ENCODE measurements at places on chromosomes 4 and X.

GRCh38 chrX:107716118-107716684, 59.4 kb downstream of the TSC22D3 start:
- DNase-seq, result peak; percentile 20

DNA sequence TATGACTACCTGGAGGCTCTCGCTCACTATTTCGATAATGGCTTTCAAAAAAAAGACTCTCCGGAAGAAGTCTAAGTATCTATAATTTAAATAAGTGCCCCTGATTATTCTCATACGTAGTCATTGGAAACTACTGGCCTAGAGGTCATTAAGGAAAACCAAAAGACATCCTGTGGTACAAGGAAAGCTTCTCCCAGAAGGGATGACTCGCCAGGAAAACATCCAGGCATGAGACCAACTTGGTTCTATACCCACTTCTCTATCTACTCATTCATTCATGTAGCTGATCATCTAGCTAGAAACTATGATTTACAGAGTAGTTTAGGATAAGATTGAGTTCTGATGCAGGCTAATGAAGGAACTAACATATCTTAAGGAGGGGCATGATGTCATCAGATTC, 37.7 kb downstream of the SOX3 start:
- DNase-seq, result no peak

- DNase-seq, result no peak
These were observed 333.9 kb downstream of the SH2D1A start for GRCh38 chrX:124680287-124680686.

- DNase-seq, result no peak
These were observed 24.6 kb downstream of the GPC4 start for GRCh38 chrX:133390676-133391075.

DNA sequence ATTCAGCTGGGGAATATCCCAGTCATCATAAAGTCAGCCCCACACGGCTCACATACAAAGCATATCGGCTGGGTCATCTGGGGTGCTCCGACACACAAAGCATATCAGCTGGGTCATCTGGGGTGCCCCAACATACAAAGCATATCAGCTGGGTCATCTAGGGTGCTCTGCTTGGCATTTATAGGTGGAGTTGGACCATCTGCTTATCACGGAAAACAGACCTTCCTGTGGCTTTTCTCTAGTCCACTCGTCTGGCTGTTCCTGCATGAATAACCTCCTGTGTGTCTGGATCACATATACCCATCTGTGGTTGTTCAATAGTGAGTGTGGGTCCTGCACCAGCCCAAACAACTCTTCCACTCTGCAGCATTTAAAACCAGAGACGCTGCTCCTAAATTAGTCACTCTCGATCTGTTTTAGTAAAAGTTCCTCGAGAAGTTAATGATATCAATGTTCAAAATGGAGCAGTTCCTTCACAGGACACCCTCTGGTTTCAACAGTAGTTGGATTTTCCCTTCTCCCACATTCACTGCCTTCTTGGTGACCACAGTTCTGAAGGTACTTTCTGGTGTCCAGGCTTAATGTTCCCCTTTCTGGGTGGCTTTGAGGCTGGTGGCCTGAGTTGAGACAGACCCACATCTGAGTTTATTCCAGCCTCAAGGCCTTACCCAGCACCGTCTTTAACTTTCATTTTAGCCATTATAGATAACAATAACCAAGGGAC, 70.0 kb upstream of the FRG1 start:
- no peak for DNase-seq

GRCh38 chrX:69088171-69088938, 76.9 kb downstream of the PJA1 start:
- DNase-seq, result no peak

DNA sequence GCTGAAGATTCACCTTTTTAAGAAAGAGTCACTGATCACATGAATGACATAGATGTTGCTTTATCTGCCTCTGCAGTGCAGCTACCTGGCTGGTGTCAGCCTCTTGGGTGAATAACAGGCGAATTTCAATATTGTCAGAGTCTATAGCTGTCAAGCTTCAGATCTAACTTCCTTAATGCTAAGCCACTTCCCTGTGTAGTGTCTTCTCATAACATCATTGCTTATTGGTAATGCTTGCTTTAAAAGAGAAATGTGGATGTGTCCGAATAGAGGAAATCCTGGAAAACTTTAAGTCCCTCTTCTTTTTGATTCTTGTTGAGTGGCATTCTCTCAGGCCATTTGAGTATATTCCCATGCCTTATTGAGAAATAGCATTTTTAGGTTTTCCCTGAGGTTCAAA, 7.3 kb upstream of the IGFBP7 start:
- DNase-seq, result no peak

- no peak for DNase-seq
These were observed 30.4 kb downstream of the TXK start for GRCh38 chr4:48103483-48104139.

DNA sequence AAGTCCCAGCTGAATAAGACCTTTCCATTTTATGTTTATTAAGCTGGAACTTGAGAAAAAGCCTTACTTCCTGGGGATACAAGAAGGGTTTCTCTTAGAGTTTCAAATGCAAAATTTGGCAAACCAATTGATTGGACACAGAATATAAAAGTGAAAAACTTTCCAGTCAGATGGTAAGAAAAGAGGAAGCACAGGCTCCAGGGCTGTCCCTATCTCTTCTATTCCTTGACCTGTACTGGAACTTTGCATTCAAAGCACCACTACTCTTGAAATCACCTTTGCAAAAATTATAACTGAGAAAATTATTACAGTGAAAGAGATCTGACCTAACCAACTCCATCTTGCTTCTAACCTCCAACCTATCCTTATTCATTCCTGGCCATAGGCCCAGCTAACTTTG, 11.7 kb downstream of the PROM1 start:
- DNase-seq, result no peak

- DNase-seq, result no peak
These were observed 1011.7 kb upstream of the PCDH7 start for GRCh38 chr4:29708473-29708872.

DNA sequence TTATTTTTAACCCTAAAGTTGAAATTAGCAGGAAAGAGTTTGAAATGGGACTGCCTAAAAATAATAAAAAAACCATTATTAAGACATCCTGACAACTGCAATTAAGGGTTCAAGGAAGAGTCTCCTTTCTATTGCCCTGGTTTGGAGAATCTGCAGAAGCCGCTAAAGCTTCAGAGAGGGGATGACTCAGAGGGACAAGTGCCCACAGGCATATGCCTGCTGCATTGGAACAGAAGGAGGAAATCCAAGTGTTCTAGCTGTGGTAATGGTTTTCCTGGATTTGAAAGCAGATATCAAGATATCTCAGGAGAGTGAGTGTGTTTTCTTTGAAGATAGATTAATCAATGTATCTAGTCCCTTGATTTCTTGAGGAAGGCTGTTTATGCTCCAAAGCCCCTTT, 235.1 kb upstream of the TAPT1 start:
- DNase-seq, result no peak

GRCh38 chr4:27928761-27929540, 1068.3 kb downstream of the STIM2 start:
- no peak for DNase-seq

- DNase-seq, result no peak
These were observed 40.7 kb downstream of the TRIM2 start for GRCh38 chr4:153244969-153245368.

DNA sequence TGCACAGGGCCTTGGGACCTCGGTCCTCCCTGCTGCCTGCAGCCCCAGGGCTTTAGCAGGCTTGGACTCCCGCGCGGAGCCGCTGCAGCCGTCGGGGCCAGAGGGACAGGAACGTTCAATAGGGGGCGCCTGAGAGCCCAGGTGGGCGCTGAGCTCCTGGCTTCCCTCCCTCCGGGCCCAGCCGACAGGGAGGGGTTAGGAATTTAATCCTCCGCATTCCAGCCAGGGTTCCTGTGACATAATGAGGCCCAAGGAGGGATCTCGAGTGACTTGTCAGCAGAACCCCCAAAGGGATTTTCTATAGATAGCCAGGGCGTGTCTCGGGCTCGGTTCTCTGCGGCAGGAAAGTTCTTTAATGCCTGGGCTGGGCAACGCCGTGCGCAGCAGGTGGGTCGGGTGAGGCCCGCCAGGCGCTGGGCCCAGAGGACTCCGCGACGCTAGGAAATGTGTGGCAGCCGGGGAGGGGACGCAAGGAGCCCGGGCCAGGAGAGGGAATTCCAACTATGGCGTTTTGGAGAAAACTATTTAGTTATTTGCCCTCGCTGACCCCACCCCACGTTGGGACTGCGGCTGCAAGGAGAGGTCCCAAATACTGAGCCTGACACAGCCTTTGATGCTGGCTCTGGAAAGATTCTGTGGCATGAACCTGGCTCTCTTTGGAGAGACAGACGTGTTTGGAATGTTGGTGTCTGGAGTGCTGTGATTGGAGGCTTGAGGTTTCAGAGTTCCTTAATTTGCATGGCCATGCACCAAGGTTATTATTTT, 285.2 kb upstream of the GATB start:
- DNase-seq, result peak; percentile 30

DNA sequence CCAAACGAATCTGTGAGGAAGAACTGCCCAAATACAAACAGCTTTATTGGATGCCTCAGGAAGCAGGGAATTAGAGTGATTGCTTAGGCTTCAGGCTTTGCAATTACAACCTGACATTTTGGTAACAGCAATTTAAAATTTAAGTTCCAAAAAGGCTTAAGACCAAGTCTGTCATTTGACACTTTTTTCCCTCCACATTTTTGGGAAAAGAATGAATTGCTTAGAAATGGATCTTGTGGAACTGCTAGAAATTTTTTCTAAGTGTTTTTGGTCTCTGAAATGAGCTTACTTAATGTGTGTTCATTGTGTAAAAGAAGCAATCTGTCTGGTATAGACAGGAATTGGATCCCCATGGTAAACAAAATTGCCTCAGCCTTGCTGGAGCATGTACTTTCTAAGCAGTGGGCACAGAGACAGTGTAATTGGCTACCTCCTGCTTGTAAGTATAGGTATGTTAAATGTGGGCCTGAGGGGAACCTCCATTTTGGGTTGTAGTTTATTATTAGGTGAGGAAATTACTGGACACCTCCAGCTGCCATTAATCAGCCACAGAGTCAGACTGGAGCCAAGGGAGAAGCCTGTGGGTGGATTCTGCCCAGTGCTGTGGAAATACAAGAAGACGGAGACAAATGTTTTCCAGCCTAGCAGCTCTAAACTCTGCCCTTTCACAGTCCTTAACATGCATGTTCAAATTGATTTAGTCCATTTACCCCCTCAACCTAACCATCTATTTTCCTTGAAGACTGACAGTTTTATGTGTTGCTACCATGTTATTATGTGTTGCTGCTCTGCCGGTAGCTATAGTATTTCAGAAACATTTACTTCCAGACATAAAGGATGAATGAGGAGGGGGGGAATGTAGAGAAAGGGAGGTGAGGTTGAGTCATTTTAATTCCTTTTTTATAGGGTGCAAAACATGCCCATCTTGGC, 473.0 kb downstream of the SPRY1 start:
- no peak for DNase-seq

DNA sequence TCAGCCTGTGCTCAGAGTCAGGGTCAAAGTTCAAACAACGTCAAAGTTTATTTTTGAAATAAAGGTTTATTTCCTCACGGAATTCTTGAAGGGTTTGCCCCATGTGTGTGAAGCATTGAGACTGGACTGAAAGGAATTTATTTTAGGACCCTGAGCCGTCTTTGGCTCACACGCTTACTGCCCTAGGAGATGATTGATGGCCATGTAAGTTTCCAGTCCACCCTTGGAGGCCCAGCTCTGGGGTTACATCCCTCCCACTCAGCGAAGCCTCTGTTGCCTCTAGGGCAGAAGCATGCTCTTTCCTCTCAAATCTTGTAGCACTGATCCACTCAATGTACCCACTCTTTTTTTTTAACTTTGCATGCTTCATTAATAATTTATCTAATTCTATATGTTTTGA, 4.5 kb upstream of the NHSL2 start:
- no peak for DNase-seq

DNA sequence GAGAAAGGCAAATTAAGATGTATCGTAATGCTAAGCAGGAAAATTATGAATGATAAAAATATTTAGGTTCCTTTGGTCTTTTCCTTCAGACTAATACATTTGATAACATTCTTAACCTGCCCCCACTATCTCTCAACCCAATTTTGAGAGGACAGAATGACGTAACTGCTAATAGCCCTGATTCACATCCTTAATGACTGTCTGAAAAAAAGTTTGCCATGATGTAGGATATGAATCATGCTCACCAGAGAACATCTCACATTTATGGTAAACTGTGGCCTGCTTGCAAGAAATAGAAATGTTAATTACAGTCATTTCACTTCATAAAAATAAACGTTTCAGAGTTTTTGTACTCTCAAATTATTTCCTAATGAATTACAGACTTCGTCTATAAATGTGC, 128.0 kb upstream of the VEGFC start:
- DNase-seq, result no peak

DNA sequence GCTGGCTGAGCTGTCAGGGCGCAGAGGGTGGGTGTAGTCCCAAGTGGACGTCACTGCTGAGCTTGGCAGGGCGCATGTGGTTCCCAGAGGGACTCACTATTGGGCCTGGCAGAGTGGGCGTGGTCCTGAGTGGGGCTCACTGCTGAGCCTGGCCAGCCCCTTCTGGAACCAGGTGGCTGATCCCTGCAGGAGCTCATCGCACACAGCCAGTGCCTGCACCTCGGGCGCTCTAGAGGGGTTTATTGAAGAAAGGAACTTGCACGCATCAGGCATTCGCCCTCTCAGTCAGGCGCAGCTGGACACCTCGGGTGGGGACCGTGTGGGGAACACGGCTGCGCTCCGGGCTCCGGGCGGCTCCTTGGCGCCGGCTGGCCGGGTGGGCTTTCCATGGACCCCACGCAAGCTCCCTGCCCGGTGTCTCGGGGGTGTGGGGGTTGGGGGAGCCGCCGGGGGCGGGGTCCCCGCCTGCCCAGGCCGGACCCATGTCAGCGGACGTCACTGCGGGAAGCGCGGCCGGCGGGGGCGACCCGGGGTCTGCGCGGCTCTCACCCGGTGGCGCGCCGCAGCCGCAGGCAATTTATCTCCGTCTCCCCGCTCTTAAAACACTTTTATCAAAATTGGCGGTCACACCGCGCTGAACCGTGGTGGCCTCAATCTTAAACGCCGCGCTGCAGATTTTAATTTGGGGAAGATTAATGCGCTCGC, 65.4 kb upstream of the NKX1-1 start:
- no peak for DNase-seq

GRCh38 chr4:94419956-94420355, 31.8 kb upstream of the PDLIM5 start:
- no peak for DNase-seq

Data from natural killer cell (primary cell).